NCI-H1694 (cell line): ENCODE measurements at places on chromosomes 11 and 22.

GRCh38 chr22:43364169-43364435, 20.9 kb upstream of the SCUBE1 start:
- DNase-seq: no peak

DNA sequence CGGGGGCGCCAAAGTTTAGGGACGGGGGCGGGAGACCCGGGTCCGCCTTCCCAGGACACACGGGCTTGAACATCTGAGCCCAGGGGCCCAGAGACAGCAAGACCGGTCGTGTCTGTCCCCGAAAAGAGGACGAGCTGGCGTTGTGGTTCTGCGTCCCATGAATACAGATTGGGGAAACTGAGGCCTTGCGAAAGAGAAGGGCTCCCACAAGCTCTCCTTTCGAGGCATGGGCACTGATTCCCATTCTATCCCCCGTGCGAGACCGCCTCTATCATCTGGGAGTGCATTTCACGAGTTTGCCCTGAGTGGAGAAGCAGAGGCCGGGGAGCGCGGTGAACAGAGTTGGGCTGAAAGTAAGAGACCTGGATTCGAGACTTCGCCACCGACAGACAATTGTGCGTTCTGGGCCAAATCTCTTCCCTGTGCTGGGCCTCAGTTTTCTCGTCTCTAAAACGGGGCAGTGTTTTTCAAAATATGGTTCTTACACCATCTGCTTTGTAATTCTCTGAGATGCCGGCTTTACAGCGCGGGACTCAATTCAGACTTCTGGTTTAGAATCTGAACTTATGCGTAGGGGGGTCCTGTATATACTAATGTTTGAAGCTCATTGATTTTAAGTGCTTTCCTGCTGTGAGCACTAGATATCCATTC, 471 bp downstream of the RNF185 start:
- DNase-seq: no peak

DNA sequence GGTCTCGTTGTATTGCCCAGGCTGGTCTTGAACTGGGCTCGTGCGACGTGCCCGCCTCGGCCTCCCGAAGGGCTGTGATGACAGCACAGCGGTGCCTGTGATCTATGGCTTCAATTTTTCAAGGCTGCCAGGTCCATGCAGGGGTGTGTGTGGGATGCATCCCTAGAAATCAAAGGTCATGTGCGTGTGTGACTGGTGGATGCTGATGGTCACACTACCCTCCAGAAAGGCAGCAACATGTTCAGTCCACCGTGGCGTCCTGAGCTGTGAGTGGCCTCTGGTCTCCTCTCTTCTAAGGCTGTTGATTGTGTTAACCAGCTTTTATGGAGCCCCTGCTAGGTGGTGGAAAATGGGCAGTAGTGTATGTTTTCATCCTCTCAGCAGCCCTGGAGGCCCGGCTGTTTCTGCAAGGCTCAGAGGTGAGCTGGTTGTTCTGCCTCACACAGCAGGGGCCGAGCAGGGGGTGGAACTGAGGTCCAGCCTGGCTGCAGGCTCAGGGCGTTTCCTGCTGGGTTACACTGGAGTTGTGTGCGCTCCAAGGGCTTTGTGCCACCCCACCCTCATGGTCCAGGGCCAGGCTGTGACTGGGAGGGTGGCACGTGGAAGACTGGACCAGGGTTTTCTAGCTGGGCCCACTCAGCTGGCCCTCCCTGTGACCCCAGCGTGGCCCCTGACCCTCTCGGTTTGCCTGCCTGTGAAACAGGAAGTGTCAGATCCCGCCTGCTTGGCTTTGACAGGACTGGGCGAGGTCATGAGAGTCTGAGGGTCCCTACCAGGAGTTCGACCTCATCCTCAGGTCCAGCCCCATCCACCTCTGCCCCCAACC, 7.7 kb downstream of the BIK start:
- no peak for DNase-seq

DNA sequence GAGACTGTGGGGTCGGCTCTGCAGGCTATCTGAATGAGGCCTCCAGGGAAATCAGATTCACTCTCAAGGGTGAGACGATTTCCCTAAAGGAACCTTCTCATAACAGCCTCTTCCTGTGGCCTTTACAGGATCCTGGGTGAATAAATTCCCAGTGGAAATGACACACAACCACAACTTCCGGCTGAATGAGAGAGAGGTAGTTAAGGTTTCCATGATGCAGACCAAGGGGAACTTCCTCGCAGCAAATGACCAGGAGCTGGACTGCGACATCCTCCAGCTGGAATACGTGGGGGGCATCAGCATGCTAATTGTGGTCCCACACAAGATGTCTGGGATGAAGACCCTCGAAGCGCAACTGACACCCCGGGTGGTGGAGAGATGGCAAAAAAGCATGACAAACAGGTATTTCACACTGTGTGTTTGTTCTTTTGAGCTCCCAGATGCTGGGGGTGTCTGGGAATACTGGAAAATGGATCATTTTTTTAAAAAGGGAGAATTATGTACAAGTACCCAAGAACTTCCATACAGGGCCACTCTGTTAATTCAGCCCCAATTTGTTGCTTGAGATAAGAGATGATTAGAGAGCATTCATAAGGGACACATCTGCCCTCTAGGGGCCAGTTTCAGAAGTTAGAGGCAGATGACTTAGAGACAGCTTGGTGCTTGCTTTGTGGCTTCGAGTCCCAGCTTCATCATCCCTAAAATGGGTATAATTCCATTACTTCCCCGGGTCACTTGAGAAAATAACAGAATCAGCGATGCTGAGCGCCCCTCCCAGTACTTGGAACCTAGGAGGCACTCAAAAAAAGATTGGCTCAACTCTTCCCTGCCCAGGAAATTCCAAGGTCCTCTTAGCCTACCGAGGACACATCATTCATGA, 10.2 kb downstream of the SERPIND1 start:
- peak; percentile 70 for DNase-seq

DNA sequence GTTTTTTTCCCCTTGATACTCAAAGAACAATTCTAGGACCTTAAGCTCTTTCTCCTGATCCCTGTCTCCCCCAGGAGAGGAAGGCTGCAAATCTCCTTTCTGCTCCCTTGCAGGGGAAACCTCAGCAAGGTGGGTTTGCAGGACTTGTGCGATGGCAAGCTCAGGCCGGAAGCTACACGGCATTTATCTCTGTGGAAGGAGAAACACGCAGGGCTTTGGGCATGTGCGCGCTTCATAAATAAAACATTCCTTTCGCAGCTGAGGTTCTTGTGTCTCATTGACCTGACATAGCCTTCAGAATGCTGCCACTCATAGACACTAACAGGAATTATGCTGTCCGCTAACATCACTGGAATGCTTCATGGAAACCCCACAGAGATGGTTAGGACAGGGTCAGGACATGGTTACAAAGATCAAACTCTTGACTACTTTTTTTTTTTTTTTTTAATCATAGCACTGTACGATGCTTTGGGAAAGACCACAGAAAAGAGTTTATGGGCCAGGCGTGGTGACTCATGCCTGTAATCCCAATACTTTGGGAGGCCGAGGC, 42.6 kb downstream of the SLN start:
- no peak for DNase-seq

DNA sequence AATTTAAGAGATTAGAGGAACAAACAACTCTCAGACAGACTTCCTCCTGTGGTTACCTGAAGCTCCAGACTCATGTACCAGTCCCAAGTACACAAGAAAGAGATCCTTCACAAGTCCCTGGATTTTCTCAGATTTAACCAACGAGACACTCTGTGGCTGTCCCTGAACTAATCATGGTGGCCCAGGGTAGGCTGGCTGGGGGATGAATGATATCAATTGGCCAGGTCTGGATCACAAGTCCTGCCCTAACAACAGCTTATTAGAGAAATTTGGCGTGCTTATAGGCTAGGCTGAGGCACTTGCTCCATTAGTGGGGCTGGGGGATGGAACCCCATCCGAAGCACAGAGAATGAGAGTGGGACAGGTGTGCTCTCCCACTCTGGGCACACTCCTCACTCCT, 22.1 kb downstream of the HEPHL1 start:
- no peak for DNase-seq

- no peak for DNase-seq
Measured at GRCh38 chr11:102600666-102601065, 24.5 kb downstream of the MMP20 start.
